ENCODE measurements at places on chromosomes 11 and 22. TPM values are rescaled to one million over a fixed set of nuclear protein-coding genes. Genes with fewer than 3 reads are reported as not detected.

The NRIP3 gene
- total RNA-seq = 0.39 TPM

The CHCHD10 gene
- 17.1 TPM for total RNA-seq

The OR8A1 gene
- not detected for total RNA-seq

The SPDYC gene
- not detected for total RNA-seq

The TRIM44 gene
- 10.7 TPM for total RNA-seq

The C11orf42 gene
- not detected for total RNA-seq

The IGLL5 gene
- not detected for total RNA-seq

GRCh38 chr11:126152586-126152985 lies 58.9 kb downstream of the RPUSD4 start:
- DNase-seq = peak; percentile 67

- no peak for DNase-seq
Observed at GRCh38 chr11:13338427-13339069, 61.0 kb downstream of the BMAL1 start.

DNA sequence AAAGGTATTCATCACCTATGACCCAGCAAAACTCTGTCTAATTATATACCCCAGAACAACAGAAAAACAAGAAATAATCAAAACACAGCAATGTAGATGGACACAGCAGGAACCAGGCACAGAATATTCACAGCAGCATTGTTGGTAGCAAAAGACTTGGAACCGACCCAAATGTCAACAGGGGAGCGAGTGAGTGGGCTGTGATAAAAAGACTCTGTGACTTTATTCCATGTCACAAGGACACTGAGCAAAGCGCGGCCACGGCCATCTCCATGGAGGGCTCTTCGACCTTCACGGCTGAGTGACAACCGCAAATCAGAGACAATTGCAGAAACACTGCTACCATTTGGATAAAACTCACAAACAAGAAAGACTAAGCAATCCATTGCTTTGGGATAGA lies 1373.1 kb downstream of the TBC1D22A start:
- DNase-seq = no peak

DNA sequence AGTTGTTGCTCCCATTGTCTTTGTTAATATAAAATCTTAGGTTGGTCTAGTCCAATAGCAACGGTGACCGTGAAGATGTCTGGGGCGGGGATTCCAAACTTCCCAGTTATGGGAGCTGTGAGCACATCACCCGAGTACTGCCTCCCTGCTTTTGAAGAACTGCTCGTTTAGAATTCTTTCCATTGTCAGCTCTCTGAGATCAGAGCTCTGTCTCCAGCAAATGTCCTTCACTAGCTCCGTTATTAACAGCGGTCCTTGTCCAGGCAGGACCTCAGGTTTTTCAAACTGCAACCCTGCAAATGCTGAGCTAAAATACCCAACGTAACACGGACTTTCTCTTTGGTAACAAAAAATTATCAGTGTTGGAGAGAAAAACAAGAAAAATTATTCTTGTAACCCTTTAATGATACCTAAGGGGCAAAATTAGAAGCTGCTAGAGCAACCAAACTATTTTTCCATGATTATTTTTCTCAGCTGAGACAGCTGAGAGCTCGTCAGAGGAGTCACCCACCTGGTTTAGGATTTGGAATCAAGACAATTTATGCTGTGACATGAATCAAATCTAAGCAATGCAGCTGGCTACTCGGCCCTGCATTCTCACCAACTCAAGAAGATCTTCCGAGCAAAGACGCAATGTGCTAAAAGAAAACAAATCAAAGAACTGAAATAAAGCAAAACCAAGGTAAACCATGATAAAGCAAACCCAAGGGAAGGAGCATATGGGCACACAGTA lies 15.1 kb upstream of the EFCAB6 start:
- DNase-seq = no peak

DNA sequence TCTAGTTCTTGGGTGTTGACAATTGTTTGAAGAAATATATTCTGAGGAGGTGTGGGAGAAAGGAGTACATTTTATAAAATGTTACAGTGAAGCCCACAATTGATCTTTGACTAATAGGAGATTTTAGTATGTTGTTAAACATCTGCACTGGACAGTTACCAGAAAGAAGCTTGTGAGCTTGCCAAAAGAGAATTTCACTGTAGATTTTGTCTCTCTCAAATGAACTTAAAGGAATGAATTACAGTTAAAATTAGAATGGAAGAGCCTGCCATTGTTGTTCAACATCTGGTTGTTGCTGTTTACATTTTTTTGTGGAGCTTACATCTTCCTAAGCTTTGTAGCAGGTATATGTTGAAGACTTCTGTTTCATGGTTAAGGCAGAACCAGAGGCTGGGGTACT lies 620.5 kb upstream of the CCDC179 start:
- DNase-seq = peak; percentile 44

DNA sequence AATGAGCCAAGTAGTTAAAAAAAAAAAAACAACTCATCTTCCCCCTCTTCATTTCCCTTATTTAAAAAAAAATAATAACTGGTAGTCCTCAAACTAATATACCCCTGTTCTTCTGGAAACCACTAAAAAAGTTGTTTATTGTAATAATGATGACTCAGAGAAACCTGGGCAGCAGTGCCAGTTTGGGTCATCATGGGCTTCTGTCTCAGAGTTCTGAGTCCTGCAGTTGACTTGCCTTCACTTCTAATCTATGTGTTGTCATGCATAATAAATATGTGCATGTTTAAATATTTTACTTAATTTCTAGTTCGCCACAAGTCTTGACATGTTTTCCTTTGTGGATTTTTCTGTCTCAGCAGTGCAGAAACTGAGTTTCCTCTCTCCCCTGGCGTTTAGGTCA lies 46.8 kb downstream of the PPP2R1B start:
- DNase-seq = no peak

DNA sequence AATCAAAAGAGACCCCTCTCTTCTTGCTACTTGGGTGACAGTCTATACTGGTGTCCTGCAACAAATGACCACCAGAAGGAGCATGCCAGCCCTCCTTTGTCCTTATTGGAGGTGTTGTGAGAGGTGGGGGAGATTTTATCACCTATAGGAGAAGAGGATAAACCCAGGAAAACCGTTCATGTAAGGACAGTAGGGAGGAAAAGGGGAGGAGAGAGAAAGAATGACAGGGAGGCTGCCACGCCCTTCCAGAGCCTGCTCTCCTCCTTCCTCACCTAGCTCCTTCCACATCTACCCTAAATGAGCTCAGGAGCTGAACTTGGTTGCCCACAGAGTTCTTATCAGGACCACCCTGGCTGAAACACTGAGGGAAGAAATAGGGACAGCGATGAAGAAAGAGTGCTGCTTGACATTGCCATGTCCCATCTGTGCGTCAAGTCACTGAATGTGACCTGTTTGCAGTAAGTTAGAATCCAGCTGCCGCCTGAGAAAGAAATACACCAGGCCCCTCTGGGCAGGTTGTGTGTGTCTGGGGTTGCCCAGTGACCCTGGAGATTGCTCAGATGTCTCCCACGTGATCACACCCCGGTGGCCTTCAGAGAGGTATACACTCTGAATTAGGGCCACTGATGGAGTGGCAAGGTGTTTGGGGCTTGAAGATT lies 40.4 kb upstream of the ETS1 start:
- no peak for DNase-seq

DNA sequence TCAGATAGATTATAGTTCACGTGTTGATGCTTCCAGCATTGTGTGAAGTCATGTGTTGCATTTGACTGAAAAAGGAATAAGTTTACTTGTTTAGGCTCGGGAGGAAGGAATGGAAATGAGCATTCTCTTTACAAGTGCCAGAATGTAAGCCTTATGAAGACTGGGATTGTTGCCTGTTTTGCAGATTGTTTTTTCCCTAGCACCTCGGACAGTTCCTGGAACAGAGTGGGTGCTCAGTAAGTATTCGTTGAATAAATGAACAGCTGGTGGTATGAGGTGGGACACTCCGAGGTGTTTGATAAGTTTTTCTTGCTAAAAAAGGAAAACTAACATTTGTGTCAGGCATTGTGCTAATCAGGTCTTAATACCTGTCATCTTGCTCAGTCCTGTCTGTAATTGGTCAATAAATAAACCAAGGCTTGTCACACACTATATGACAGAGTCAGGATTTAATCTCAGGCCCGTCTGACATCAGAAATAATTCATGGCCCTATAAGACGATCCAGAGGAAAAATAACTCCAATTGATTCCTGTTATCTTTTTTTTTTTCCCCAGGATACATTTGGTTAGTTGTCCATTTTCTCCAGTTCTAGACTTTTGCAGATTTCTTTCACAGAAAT lies 304.7 kb downstream of the NELL1 start:
- DNase-seq = no peak

GRCh38 chr22:19759427-19760057 lies 1.0 kb upstream of the TBX1 start:
- no peak for DNase-seq

GRCh38 chr11:128222245-128222884 lies 365.0 kb downstream of the ETS1 start:
- no peak for DNase-seq

- no peak for DNase-seq
Observed at GRCh38 chr11:87176044-87176443, 138.3 kb downstream of the TMEM135 start.

- peak; percentile 25 for DNase-seq
Observed at GRCh38 chr11:110076371-110076965, 16.7 kb upstream of the ZC3H12C start.

DNA sequence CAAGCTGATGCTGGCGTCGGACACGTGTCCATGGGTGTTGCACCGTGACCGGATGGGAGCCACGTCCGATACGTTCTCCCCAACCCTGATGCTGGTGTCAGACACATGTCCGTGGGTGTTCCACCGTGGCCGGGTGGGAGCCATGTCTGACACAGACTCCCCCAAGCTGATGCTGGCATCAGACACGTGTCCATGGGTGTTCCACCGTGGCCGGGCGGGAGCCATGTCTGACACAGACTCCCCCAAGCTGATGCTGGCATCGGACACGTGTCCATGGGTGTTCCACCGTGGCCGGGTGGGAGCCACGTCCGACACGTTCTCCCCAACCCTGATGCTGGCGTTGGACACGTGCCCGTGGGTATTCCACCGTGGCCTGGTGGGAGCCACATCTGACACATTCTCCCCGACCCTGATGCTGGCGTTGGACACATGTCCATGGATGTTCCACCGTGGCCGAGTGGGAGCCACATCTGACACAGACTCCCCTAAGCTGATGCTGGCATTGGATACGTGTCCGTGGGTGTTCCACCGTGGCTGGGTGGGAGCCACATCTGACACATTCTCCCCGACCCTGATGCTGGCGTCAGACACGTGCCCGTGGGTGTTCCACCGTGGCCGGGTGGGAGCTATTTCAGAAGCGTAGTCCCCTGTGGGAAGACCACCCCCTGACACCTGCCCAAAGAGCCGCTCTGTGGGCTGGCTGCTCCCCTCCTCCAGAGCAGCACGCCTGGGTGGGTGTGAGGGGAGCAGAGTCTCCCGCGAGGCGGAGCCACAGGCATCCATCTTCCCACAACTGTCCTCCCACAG lies 20.0 kb downstream of the SELENOO start:
- no peak for DNase-seq

- peak; percentile 75 for DNase-seq
Observed at GRCh38 chr11:130829920-130830511, 86.3 kb downstream of the SNX19 start.

DNA sequence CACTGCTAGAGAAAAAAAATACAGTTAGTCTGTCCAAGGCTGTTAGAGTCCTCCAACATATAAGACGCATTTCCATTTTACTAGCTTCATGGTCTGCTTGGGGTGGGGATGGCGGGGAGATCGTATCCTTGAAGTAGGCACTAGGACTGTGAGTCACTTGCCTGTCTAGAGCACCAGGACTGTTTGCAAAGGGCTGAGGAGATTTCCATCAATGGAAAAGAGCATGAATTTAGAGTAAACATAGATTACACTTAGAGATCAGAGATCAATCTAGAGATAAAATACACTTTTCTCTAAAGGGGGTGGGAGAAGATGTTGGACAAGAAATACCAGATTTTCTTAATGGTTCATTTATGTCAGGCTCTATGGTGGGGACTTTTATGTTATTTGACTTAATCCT lies 1.7 kb upstream of the MS4A7 start:
- no peak for DNase-seq

DNA sequence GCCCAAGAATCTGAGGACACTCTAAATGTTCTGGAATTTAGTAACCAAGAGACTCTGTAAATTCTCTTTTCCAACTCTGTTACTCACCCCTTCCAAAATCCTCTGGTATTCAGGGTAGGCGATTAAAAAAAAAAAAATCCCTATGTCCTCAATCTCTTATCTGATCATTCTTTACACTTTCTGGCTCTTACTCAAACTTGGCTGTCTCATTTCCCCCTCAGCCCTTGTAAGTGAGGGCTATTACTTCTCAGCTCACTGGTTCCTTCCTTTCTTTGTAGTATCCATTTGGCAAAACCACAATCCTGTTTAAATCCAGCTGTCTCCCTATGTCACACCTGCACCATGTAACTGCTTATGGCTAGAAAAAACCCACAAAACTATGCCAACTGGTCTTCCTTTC lies 12.7 kb upstream of the MSANTD2 start:
- DNase-seq = no peak

GRCh38 chr11:65593518-65594414 lies 1.8 kb downstream of the KCNK7 start:
- no peak for DNase-seq

- no peak for DNase-seq
Observed at GRCh38 chr11:112156956-112157766, 6.7 kb downstream of the IL18 start.
